ENCODE measurements at places on chromosomes 2 and 18. TPM values are rescaled to one million over a fixed set of nuclear protein-coding genes. Genes with fewer than 3 reads are reported as not detected.

GRCh38 chr2:152814475-152815030 lies 96.1 kb downstream of the ARL6IP6 start:
- DNase-seq: no peak

DNA sequence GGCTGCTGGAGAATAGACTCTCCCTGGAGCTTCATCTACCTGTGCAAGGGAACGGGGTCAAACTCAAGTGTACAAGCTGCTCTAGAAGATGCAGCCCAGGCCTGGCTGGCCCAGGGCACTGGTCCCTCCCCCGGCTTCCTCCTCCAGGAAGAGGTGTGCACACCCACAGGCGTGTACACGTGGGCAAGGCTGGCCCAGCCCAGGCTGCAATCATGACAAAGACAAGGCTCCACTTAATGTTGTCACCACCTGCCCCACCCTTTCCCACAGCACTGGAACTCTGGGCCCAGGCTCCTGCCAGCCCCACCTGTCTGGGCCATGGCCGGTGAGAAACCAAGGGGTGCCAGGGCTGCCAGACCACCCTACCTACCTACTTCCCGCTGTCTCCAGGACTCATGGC lies 29.6 kb upstream of the ALPP start:
- DNase-seq: peak; percentile 9

DNA sequence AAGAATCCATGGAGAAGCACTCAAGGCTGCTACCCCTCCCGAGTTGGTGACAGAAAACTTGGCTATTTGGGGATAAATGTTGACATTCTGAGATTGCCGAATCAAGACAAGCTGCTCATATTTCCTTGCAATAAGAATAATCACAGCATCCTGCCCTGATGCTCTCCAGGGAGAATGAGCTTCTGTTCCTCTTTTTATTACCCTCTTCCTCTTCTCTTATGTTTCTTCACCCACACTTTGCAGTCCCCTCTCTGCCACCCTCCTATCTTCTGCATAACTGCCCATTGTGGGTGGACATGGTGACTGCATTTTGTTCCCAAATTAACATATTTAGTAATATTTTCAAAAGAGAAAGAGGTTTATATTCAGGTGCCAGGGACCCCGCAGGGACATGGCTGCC lies 11.9 kb upstream of the MSGN1 start:
- DNase-seq: no peak

SIX2 gene
- not detected for total RNA-seq

EVA1A gene
- not detected for total RNA-seq

RRM2 gene
- total RNA-seq: 413 TPM
